SK-N-SH (cell line): ENCODE measurements at places on chromosomes 5 and 9. TPM values are rescaled to one million over a fixed set of nuclear protein-coding genes. Genes with fewer than 3 reads are reported as not detected.

GRCh38 chr5:60843386-60843935, 608 bp downstream of the ELOVL7 start:
- H3K4me1 ChIP-seq: no peaks in the 10 kb centered on the region
- no peaks in the 10 kb centered on the region for H3K36me3 ChIP-seq
- peak; percentile 55 for DNase-seq
- H3K4me3 ChIP-seq: peak overlapping the region; percentile 71
- H3K27me3 ChIP-seq: peaks cover 33% of the 10 kb centered on the region; the same call in 1 of the 2 replicates
- H3K27ac ChIP-seq: no peak overlapping the region

The MAMDC2 gene
- polyA plus RNA-seq: not detected in 2 replicates

The ATP6V1G1 gene
- polyA plus RNA-seq: 119 and 143 TPM in 2 replicates

- no peaks in the 10 kb centered on the region for H3K27me3 ChIP-seq
- H3K27ac ChIP-seq: no peak overlapping the region
- H3K36me3 ChIP-seq: no peaks in the 10 kb centered on the region
- peak; percentile 68 for DNase-seq
- H3K4me3 ChIP-seq: peak overlapping the region; percentile 73
Observed at GRCh38 chr9:2623288-2624050, 1.9 kb downstream of the VLDLR start.

- no peaks in the 10 kb centered on the region for H3K27me3 ChIP-seq
- no peaks in the 10 kb centered on the region for H3K36me3 ChIP-seq
- DNase-seq: no peak
- H3K4me3 ChIP-seq: no peak overlapping the region
- H3K27ac ChIP-seq: no peak overlapping the region
Observed at GRCh38 chr5:12016159-12016746, 112.0 kb upstream of the CTNND2 start.

The NTRK2 gene
- polyA plus RNA-seq: 0.05 and 0.16 TPM in 2 replicates

DNA sequence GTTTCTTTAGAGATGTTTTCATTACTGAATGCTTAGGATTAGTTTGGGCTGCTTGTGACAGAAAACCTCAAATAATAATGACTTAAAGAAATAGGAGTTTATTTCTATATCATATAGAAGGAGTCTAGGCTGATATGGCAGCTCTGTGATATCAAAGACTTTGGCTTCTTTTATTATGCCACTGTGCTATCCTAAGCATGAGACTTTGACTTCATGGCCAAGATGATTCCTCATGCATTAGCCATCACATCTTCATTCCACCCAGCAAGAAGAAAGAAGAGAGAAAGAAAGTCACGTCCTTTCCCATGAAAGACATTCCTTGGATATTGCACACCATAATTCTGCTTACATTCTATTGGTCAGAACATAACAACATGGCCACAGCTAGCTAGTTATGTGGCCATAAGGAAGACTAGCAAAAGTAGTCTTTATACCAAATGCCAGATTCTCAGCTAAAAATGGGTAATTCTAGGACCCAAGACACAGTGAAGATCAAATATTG, 76.2 kb downstream of the DAPK1 start:
- H3K4me3 ChIP-seq: no peak overlapping the region
- H3K4me1 ChIP-seq: peaks cover 20% of the 10 kb centered on the region
- H3K27me3 ChIP-seq: no peaks in the 10 kb centered on the region
- H3K36me3 ChIP-seq: no peaks in the 10 kb centered on the region

- no peaks in the 10 kb centered on the region; the same call in 1 of the 2 replicates for H3K4me1 ChIP-seq
- no peak overlapping the region for H3K4me3 ChIP-seq
- H3K27ac ChIP-seq: no peak overlapping the region
- H3K27me3 ChIP-seq: no peaks in the 10 kb centered on the region
- no peak for DNase-seq
Observed at GRCh38 chr5:118968406-118968911, 19.9 kb downstream of the DTWD2 start.

The SPINK5 gene
- not detected in 2 replicates for polyA plus RNA-seq

DNA sequence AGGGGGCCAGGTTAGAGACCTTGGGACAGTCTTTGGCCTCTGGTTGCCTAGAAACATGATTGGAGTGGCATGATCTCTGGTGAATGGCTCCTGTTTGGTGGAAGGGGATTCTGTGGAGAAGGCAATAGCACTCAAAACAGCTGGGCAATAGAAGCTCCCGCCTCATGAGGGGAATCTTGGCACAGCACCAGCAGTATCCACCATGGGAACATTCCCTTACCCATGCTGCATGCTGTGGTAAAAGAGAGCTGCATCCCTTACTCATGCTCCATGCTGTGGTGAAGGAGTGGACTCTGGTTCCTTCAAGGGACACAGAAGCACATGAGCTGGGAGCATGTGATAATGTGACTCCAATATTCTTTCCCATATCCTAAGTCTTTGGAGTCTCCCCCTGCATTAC, 160.6 kb downstream of the PJA2 start:
- no peaks in the 10 kb centered on the region for H3K36me3 ChIP-seq
- no peak for DNase-seq
- H3K4me1 ChIP-seq: no peaks in the 10 kb centered on the region
- no peak overlapping the region for H3K27ac ChIP-seq
- no peaks in the 10 kb centered on the region for H3K27me3 ChIP-seq
